ENCODE measurements at places on chromosomes 4 and X.

DNA sequence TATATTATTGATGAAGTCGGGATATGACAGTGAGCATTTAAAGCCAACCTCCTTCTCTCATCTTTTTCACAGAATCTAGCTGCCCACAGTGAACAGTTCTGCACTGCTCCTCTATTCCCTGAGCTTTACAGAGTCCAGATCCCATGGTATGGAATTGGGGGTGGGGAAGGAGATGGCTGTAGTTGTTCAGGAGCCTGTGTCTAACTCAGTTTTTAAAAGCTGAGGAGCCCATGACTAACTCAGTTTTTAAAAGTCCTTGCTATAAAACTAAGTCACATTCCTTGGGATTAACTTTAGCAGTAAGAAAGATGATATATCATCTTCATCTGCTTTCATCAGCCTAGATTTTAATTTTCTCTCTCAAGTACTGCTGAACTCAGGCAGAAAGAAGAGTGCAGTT, 96.4 kb upstream of the STIM2 start:
- DNase-seq = no peak

GRCh38 chrX:119775517-119776238, 15.8 kb downstream of the RPL39 start:
- no peak for DNase-seq

DNA sequence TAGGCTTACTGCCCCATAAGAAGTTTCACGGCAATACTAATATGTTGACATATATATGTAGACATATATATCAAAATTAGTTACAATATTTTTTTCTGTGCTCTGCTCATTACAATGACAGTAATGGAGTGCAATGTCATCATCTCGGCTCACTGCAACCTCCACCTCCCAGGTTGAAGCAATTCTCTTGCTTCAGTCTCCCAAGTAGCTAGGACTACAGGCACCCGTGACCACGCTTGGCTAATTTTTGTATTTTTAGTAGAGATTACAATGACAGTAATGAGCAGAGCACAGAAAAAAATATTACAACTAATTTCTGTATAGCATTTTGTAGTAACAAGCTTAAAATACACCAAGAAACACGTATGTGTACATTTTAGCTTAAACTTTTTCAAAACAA, 7.6 kb downstream of the EIF4E start:
- DNase-seq = no peak

- DNase-seq = no peak
These were observed 118.7 kb downstream of the KLHL8 start for GRCh38 chr4:87101543-87102199.

- DNase-seq = no peak
These were observed 21.1 kb downstream of the MSANTD1 start for GRCh38 chr4:3269991-3270611.

GRCh38 chr4:85953651-85954018, 406.2 kb downstream of the MAPK10 start:
- no peak for DNase-seq

DNA sequence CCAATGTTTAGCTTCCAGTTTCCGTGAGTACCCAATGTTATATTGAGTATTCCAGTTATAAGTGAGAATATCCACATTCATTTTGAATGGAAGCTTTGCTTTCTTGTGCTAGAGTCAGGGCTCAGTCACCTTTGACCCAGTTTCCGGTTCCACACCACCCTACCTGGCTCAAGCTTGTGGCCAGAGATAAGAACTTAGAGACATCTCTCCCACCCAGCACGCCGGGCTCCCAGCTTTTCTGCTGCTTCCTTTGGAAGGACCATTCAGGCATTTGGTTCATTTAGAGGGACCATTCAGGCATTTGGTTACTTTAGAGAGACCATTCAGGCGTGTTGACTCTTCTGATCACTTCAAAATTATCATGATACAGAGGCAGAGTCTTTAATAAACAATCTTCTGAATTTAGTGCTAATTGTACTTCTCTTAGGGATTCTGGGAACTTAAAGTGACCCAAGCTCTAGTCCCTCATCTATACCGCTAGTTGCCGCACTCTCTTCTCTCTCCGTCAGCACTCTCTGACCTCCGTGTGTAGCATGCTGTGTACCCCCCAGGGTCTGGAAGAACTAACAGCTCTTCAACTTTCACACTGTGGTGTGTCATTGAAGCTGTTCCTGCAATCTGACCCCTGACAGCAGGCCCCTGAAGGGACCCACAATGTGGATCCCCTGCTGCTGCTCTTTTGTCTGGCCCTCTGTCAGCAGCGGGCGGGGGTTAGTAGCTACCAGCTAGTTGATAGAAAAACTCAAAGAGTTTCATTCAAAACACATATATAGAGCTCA, 943.1 kb downstream of the ARAP2 start:
- no peak for DNase-seq

DNA sequence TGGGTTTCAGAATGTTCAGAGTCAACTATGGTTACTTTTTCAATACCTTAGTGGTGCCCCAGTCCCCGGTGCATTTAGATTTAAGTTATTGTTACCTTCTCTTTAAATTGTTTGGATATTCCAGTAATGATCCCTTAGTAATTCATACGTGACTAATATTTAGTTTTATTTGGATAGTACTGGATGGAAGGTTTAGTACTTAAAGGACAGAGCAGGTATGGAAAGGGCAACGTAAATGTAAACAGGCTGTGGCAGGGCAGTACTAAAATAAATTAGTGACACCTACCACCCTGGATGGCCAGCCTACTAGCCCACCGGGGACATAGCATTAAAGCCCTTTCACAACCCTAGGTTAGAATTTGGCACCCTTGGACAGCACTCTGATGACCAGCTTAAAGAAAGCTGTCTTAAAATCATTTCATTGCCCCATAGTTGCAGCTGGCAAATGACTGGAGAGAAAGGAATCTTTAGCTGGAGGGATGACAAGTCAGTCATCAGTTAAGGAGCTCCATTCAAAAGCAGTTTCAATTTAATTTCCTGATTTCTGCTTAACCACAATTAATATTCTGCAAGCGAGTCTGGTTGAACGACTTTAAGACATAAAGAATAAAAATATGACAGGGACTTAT, 16.4 kb downstream of the PLP1 start:
- DNase-seq = no peak

DNA sequence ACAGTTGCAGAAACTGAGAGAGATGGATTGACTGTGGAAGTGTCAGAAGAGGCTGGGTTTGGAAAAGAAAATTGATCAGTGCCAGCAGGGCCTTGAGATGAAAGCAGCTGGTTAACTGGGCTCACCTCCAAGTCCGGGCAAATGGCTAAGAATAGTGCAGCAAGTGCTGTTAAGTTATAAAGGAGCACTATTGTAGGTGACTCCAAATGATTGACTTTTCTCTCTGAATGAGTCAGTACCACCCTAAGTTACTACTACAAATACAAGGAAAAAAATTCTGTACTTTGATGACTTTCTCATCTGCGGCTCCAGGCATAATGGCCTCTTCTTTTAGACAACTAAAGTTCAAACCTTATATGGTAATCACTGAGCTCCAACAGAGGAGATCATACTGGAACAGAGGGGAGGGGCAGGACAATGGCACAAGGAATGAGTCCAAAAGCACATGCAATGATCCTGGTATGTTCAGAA, 733.4 kb upstream of the INTU start:
- no peak for DNase-seq

- DNase-seq = no peak
These were observed 35.4 kb upstream of the CRMP1 start for GRCh38 chr4:5928274-5928673.

DNA sequence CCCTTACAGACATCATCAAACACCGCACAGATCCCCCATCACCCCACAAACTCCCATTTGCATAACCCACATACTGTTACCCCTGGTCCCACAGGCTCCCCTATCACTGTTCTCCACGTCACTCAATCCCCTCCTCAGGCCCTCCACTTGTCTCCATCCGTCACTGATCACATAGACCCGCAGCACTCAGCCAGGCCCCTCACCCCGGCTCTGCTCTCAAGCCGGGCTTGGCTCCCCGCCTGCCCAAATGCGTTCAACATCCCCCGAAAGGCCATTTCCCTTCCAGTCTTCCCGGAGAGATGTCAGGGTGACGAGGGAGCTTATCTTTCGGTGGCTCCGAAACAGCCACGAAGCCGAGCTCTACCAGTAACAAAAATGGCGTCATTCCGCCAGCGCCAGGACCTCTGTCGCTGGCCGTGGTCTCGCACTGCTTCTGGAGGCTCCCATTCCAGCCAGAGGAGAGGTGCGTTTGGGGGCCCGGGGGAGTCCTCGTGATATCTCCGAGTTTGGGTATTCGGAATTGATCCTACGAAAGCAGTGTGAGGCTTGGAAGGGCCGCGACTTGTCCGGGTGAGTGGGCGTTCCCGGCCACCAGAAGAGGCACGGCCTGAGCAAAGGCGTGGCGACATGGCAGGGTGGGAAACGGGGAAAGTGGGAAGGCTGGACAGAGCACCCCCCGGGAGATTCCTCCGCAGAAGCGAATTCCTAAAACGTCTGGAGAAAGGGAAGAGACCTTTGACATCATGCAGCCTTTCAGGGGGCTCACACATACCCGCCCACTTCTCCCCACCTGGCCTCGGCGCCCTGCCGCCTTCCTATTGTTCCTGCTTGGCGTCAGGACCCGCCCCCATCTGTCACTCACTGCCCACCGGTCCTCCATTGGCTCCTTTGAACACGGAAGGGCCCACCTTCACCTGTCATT, at the start of gene ZNF630:
Gene ZNF630, minus strand, starts transcription at position 577 of the 922 bp plus-strand sequence. CDS start 4,754 bp downstream, outside the sequence.
- DNase-seq = peak; percentile 40

DNA sequence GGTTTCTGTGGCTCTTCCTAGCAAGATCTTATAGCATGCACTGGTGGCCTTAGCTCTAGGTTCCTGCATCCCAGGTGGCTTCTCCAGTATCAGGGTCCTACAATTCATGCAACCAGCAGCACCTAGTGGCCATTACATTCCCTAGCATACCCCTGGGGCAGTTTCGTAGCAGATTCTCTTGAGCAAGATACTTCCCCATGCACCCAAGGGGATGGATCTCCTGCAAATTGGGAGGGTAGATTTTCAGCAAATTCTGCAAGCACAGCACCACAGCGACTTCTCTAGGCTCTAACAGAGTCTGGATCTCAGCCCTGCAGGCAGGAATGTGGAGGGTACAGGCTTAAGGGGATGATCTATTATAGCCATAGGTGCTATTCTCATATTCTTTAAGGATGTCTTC, 13.1 kb upstream of the SLC9B1 start:
- DNase-seq = no peak

DNA sequence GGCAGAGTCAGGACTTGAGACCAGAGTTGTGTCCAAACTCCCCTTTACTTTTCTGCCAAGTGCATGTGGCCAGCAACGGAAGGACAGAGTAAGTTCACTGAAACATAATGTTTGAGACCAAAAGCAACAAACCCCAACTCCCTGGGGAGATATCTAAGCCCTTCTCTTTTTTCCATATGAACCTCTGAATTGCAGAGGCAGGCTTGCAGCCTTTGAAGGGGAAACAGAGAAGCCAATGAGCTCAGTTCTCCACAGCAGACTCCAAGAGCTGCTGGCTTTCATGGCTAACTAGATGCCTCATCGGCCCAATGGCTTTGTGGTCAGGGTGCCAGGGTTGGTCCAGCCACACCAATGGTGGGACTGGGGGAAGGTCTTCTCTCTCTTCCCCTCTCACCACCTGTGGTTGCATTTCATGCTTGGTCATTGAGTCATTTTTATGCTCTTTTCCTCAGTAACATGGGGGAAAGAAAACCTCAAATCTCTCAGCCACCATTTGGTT, 34.0 kb downstream of the STARD8 start:
- DNase-seq = no peak

- no peak for DNase-seq
These were observed 439.0 kb downstream of the GPM6A start for GRCh38 chr4:175373031-175373430.

DNA sequence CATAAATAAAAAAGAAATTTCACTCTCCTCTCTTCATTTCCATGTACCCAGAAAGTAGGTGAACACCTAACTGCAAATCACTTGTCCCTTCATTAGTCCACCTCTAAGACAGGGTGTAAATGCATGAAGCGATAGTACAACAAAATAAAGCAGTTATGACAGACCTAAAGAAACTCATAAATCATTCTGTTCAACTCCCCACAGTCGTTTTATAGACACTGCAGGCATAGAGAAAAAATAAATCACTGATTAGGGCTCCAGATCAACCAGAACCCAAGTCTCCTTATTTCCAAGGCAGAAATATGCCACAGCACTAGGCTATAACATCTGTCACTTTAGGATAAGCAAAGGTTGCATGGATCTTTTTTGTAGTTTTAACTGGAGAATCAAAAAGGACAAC, 3.0 kb downstream of the RASGEF1B start:
- no peak for DNase-seq

DNA sequence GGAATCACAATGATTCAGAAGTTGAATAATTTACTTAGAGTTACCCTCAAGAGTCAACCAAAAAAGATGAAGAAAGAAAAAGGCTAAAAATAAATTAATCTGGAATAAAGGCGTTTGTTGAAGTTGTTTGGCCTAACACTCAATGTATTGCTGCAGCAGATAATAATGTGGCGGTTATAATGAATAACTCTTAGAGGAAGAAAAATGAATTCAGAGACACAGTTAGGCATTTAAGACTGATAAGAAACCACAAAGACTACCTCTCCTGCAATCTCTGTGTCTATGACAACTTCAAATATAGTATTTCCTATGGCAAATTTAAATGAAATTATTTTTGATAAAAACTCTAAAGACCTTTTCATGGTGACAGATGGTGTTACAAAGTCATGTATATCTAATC, 1369.1 kb upstream of the AGA start:
- DNase-seq = no peak

DNA sequence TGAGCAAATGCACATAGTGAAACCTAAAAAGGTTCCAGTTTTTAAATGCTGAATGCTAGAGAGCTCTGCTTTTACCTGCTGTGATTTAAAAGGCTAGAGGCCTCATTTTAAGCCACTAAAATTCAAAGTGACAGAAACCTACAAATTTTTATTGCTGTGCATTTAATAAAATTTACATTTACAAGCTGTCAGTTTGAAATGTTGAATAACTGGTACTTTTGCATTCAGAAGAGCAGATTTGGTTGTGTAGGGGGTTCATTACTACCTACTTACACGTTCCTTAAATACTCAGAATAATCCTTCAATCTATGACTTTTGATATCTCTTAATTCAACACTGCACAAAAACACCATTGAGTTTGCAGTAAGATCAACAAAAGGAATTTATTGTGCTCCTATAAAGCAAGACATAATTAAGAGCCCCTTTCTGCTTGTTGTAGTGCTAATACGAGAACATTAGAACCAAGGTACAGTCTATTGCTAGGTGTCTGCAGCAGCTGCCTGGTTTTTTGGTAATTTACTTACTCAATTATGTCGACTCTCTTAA, 27.9 kb downstream of the NKX3-2 start:
- DNase-seq = no peak

- no peak for DNase-seq
These were observed 7.5 kb downstream of the GPR143 start for GRCh38 chrX:9758021-9758638.

All from stimulated activated CD4-positive, alpha-beta T cell treated with anti-CD3 and anti-CD28 coated beads, Interleukin-2, amount 100 ng/mL, for 4 hours (primary cell).